ENCODE measurements at places on chromosomes 13 and 19.

DNA sequence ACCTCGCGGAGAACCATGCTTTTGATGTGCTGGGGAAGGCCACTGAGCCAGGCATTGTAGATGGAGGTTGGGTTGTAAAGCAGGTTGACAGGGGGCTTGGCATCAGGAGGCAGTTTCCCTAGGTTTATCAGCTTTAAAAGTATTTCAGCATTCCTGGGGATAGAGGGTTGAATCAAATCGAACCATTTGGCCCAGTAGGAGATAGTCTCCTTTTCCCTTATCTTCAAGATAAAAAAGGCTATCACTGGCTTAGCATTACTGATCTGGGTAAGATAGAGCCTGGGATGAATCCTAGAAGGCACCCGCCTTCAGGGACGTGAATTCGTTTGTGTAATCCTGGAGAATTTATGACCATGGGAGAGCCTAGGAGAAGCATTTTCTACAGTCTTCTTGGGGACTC, 30.6 kb downstream of the SLC6A16 start:
- no peak for DNase-seq

GRCh38 chr13:31166591-31166990, 4.9 kb upstream of the HSPH1 start:
- DNase-seq, result no peak

DNA sequence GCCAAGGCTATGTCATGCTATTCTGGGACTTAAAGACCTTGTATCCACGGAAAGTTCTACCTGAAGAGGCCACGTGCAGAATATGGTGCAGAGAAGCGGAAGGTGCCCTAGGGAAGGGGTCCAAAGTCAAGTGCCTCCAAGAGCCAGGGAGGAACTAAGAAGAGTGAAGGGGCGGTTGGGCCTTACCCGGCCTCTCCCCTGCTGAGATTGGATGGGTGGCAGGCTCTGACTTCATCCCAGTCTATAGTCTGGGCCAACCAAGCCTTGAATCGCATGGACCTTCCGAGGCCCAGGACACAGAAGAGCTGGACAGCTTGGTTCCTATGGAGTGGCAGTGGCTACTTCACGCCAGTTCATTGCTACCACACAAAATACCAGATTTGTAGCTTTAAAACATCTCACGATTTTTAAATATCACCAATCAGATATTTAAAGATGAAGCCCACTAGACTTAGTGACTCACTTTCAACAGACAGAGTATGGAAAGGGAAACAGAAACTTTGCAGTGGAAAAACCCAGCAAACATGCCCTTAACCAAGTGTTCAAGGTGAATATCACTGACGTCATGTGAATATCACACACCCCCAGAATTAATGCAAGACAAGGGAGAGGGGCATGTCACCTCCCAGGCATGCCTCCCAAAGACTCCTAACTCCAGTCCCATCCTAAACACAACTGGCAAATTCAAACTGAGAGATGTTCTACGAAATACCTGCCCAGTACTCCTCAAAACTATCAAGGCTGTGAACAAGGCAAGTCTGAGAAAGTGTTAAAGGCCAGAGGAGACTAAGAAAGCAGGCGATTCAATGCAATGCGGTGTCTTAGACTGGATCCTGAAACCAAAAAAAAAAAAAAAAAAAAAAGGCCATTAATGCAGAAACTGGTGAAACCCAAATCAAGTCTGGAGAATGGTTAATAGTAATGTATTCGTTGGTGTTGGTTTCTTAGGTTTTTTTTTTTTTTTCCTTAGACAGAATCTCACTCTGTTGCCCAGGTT, 10.2 kb downstream of the C19orf12 start:
- no peak for DNase-seq

- DNase-seq, result no peak
Observed at GRCh38 chr13:99275093-99275469, 16.9 kb upstream of the GPR18 start.

DNA sequence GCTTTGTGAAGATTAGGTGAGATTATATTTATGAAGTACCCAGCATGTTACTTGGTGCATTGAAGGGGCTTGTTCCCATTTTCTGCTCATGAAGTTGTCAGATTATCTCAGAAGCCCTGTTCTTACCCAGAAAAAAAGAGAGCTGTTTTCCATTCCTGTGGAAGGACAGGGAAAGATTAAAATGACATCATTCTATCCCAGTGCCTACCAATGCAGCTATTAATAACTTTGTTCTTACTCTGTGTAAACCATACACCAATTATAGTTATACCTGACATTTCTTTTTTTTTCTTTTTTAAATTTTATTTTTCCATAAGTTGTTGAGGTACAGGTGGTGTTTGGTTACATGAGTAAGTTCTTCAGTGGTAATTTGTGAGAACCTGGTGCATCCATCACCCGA, 18.6 kb downstream of the ZNF507 start:
- DNase-seq, result no peak

- DNase-seq, result no peak
Observed at GRCh38 chr13:107124730-107125129, 556.8 kb upstream of the ARGLU1 start.

- no peak for DNase-seq
Observed at GRCh38 chr13:101555610-101556009, 103.1 kb downstream of the ITGBL1 start.

DNA sequence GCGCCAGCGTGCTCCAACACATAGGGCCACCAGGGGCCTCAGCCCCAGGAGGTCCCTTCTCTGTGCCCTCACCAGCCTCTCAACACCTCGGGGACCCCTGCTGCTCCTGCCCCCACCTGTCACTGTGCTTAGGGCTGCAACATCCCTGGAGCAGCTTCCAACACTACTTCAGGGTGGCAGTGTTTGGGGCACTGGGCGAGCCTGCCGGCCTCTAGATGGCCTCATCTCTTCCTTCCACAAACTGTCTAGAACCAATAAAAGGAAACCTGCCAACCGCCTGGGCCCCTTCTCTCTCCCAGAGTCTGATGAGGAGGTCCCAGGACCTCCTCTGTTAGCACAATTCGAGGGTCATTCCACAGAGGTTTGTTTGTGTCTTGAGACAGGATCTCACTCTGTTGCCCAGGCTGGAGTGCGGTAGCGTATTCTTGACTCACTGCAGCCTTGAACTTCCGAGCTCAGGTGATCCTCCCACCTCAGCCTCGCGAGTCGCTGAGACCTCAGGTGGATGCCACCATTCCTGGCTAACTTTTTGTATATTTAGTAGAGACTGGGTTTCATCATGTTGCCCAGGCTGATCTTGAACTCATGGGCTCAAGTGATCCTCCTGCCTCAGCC, 10.1 kb upstream of the SHD start:
- no peak for DNase-seq

- peak; percentile 44 for DNase-seq
Observed at GRCh38 chr19:5321851-5322681, 18.5 kb downstream of the PTPRS start.

DNA sequence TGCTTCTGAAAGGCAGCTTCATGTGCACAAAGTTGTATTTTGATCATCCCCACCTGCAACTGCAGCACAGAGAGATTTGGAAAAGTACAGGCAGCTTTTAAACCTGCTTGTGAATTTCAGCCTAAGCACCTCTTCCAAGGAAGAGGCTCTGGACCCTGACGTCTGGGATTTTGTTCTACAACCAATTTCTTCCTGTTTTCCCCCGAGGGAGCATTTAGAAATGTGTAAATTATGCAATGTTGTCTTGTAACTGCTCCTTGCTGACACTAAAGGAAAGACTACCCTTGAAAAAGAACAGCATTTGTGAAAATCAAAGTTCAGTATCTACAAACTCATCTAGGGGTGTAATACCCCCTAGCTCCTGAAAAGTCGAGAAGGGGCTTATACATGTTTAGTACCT, 15.4 kb downstream of the MED26 start:
- no peak for DNase-seq

- no peak for DNase-seq
Observed at GRCh38 chr13:98313922-98314292, 136.8 kb upstream of the RNF113B start.

DNA sequence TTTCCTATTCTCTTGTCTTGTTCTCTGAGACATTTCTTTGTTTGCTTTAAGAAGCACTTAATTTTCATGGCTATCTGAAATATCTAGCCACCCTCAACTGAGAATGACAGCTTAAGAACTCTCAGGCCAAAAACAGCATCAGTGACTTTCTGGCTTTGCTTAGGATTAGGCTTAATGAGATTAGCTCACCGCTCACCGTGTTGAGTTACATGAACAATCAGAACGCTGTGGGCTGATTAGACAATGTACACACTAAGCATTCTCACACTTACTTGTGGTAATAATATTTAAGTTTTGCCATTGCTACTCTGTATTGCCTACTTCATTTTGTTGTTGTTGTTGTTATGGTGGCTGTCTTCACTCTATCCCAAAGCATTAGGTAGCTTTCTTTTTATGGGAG, 1283.6 kb downstream of the UQCRFS1 start:
- no peak for DNase-seq

GRCh38 chr13:97342936-97343335, 91.0 kb upstream of the RAP2A start:
- DNase-seq, result no peak

- DNase-seq, result no peak
Observed at GRCh38 chr19:46241626-46242025, 12.1 kb downstream of the IGFL1 start.

- no peak for DNase-seq
Observed at GRCh38 chr19:13622766-13623715, 116.8 kb upstream of the CACNA1A start.

DNA sequence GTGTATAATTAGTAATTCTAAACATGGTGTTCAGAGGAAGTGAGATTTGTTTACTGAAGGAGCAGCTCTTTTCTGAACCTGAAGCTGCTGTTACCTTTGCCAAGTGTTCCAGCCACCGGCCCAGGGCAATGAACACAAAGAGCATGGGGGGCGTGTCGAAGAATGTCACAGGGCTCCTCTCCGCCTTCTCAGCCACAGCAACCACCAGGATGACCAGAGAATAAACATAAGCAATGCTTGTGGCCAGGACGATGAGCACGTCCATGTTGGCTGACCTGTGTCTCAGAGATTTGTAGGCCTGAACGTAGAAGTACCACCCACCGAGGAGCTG, 53.1 kb downstream of the ATP7B start:
- no peak for DNase-seq

DNA sequence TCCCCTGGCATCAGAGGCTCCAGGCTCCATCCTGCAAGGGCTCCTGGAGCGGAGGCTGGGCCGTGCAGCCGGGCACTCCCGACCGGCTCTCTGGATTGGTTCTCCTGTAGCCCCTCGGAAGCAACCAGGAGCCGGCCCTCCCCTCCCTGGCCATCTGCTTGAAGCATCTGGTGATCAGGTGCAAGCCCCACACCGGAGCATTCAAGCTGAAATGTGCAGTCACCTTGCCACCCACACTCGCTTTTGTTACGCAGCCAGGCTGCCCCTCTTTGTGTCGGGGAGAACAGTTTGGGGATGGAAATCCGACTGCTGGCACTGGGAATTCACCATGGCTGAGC, 258.8 kb downstream of the ZNF536 start:
- DNase-seq, result peak; percentile 27

DNA sequence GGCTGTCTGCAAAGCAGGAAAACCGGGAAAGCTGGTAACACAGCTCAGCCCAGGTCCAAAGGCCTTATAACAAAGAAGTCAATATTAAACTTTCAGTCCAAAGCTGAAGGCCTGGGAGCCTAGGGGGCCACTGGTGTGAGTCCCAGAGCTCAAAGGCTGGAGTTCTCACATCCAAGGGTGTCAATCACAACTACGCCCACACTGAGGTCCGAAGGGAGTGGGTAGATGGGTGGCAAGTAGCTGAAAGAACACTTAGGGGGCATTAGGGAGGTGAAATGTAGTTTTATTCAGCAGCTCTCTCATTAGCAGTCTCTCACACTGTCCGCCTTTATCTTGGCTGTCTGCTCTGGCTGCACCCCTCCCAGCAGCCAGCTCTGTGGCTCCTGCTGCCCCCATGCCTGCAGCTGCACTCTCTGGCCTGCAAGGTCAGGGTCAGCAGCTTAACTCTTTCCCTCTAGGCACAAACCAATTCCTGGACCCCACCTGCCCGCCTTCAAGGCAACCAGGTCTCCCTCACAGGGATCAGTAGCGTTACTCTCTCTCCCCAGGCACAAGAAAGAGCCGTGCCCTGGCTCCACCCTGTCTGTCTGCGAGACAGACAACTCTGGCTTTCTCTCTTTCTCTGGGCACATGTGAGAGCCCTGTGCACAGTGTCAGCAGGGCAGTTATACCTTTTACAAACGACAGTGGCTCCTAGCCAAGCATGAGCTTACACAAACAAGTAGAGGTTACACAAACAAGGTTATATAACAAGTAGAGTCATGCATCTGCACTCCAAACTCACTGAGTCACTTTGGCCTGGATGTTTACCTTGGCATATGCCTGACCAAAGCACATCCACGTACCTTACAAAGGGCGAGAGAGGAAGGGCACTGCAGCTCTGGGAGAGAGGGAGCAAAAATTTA, 249.4 kb upstream of the PCDH20 start:
- no peak for DNase-seq

GRCh38 chr13:114149774-114150740, 17.6 kb upstream of the RASA3 start:
- no peak for DNase-seq

GRCh38 chr19:54478677-54479266, 5.7 kb upstream of the CDC42EP5 start:
- no peak for DNase-seq

- DNase-seq, result no peak
Observed at GRCh38 chr13:27133889-27134288, 37.7 kb downstream of the USP12 start.

- no peak for DNase-seq
Observed at GRCh38 chr19:44003461-44004009, 778 bp downstream of the ZNF230 start.

DNA sequence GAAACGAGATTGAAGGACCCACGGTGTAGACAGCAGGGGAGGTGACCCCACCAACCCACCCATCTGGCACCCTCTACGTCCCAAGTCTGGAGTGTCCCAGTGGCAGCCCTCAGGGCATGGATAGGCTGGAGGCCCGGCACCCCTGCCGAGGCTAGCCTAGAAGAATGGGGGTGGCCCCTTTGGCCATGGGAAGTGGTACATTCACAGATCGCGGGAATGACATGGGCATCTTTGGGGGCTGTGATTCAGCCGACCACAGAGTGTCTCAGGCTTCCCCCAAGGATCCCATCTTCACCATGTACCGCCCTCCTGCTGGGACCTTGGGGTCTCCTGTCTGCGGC, 11.3 kb upstream of the MKNK2 start:
- no peak for DNase-seq

- DNase-seq, result no peak
Observed at GRCh38 chr13:111241006-111241755, 79.3 kb upstream of the TEX29 start.

DNA sequence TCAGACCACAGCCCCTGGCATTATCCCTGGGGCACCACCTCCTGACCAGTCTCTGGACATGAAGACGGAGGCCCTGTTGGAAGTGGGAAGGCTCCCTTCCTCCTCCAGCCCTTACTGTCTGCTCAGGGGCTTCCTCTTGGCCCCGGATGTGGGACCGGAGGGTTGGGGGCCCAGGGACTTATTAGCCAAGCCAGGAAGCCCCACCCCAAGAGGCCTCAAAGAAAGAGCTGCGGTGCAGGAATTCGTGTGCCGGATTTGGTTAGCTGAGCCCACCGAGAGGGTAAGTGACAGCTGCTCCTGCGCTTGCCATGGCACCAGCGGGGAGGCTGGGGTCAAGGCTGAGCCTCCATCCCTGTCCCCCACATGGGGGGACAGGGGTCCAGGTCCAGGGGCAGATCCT, at the start of gene RETN:
Gene RETN, plus strand, starts transcription at position 208 of the 400 bp plus-strand sequence. CDS start 278 bp downstream, outside the sequence.
- no peak for DNase-seq

Data from BE2C (cell line).